ENCODE measurements at places on chromosomes 6 and 20.
A peak's percentile ranks its signal among the peaks of the same experiment; 100 is the strongest.

DNA sequence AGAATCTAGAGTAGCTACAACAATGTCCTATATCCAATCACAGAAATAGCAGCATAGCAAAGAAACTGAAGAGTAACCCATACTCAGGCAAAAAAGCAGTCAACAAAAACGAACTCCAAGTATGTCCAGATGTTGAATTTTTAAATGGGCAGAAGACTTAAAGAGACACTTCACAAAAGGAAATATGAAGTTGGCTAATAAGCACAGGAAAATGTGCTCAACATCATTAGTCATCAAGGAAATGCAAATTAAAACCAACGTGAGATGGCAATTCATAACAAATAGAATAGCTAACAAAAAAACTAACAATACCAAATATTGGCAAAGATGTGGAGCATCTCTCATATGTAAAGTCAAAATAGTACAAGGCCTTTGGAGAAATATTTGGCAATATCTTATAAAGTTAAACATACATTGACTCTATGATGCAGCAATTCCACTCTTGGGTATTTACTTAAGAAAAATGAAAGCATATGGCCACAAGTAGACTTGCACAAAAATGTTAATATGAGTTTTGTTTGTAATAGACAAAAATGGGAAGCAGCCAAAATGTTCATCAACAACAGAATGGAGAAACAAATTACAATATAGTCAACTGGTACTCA is 37.7 kb downstream of the FRK start:
- no peak for DNase-seq

DNA sequence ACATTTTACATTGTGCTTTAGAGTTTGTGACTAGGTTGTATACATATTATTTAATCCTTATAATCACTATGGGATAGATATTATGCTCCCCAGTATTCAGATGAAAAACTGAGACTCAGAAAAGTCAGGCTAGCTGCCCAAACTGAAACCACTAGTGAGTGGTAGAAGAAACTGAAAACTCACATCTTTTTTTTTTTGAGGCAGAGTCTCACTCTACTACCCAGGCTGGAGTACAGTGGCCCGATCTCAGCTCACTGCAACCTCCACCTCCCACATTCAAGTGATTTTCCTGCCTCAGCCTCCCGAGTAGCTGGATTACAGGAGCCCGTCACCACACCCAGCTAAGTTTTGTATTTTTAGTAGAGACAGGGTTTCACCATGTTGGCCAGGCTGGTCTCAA is 22.2 kb downstream of the RNF24 start:
- DNase-seq = no peak

GRCh38 chr20:49986049-49986448 is 3.3 kb downstream of the SNAI1 start:
- DNase-seq = no peak

DNA sequence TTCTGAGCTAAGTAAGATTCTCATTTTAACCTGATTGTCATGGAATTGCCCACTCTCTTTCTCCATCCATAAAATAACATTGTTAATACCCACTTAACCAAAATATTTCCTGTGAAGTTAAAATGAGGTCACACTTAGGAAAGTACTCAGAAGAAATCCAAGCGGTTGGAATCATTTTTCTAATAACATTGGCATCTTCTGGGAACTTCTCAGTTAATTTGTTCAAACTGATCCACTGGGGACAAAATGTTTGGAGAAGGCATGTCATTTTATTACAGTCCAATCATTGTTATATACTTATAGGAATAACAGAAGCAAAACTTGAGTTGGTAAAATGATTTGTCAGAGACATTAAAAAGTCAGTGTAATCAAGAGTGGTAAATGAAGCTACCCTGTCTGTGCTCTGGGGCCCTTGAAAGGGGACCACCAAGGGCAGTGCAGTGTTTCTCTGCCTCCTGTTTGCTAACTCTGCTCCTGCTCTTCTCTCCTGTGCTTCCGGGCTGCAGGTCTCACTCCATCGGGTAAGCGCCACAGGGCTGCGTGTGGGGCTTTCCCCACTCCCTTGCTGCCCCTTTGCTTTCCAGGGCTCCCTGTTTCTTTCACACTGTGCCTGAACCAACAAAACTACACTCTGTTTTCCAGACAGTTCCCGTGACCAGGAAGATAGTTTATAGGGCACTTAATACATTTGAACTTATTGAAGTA is 50.1 kb downstream of the HDDC2 start:
- no peak for DNase-seq

- DNase-seq = no peak
These were observed 22.7 kb downstream of the MCM8 start for GRCh38 chr20:5973172-5973571.

GRCh38 chr20:42281801-42282200 is 663.6 kb upstream of the CHD6 start:
- DNase-seq = no peak

- DNase-seq = no peak
These were observed 164.5 kb downstream of the MOXD1 start for GRCh38 chr6:132236744-132237143.

GRCh38 chr6:105179244-105180065 is at the start of gene POPDC3:
Gene POPDC3, minus strand, starts transcription at chr6:105180014. Its CDS starts 18,105 bp downstream, at chr6:105161909.
- no peak for DNase-seq

- DNase-seq = no peak
These were observed 80.4 kb upstream of the PMEPA1 start for GRCh38 chr20:57790176-57790575.

GRCh38 chr6:28474441-28475219 is 31.3 kb upstream of the ZSCAN23 start:
- DNase-seq = no peak

- no peak for DNase-seq
These were observed 208.1 kb downstream of the TINAG start for GRCh38 chr6:54516321-54516720.

DNA sequence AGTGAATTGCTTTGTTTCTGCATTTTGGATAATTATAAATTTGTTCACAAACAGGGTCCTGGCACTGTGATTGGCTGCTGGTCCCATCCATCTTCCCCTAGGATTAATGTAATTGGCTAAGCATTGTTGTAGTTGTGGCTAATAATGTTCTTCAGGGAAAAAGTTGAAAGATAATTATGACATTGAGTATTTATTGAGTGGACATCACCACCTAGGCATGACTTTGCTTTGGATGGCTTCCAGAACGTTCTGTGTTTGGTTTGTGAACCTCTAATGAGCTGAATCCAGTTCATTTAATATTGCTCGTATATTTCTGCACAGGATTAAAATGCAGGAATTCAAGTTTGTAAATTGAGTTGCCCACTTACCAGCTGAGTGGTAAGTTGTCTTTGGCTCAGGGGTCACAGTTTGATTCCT is 55.1 kb downstream of the ARID1B start:
- no peak for DNase-seq

DNA sequence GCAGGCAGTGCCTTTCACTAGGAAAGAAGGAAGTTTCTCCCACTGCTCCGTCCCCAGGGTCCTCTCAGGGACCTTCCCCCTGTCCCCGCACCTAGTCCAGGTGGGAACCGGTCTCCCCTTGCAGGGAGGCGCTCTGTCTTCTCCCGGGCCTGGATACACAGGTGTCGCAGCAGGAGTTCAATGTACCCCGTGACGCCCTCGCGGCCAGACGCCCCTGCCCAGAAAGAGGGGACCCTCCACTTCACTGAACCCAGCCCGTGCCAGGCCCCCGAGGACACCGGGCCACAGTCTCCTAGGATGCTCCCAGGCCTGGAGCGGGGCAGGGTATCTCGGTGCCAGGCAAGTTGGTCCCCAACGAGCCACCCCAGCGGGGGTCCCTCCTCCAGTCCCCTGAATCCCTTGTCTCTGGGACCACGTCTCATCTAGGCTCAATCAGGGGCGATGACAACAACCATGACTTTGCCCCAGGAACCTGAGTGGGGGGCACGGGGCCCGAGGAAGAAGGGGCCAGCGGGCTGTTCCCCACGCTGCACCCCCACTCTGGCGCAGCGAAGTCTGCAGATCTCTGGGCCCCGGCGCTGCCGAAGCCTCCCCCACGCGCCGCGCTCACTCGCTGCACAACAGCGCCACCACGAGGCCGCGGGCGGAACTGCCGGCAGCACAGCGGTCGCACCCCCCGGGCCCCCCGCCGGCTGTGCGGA is 103.0 kb downstream of the EDN3 start:
- peak; percentile 68 for DNase-seq

- DNase-seq = no peak
These were observed 79.9 kb upstream of the BHLHE23 start for GRCh38 chr20:63086421-63087235.

- no peak for DNase-seq
These were observed 168.2 kb upstream of the RIN2 start for GRCh38 chr20:19589787-19590362.

- DNase-seq = no peak
These were observed 4.7 kb upstream of the ECHDC1 start for GRCh38 chr6:127348028-127348661.

DNA sequence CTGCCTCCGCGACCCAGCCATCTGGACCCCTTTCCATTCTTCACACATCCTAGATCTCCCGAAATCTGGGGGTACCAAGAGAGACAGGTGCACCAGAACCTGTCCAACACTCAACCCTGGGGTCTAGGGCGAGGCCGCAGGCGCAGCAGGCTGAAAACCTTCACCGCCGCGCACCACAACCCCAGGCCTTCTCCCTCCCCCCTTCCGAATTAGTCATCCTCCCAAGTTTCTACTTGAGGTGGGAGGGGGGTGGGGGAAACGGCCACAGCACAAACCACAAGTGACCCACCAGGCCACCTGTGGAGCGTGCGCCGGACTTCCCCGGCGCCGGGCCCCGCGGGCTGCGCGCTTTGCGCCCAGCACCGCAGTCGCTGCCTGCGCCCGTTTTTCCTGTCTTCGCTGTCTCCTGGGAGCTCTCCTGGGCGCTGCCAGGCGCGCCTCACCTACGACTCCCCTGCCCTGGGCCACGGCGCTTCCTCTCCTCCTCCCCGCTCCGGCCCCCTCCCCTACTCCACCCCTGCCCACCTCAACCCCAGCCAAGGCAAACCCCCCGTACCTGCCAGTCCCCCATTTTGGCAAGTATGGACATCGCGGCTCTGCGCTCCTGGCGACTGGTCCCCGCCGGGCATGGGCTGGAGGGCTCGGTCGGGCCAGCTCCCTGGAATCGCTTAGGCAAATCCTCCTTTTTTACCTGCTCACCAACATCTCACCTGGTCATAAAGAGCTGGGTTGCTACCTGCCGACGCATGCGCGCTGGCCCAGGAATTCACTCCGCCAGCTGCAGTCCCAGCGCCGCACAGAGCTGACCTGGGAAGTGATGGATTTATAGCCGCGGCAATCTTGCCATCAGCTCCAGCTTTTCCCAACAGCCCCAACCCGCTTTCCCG is 4.2 kb upstream of the TFAP2A start:
- DNase-seq = no peak

DNA sequence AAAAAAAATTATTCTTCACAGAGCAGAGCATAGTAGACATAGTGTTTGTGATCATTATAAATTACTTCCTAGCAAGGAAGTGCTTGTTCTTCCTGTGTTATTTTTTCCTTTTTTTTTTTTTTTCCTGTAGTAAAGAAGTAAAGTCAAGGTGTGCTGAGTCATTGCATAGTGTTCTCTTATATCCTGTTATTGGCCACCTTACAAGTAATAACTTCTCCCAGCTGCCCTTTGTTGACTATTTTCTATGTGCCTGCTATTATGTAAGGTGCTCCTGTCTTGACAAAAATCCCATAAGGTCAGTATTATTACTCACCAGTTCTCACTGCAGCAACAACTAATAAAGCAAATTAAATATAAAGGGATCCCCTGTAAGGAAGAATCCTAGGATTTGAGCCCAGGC is 195.3 kb downstream of the GJA1 start:
- no peak for DNase-seq

DNA sequence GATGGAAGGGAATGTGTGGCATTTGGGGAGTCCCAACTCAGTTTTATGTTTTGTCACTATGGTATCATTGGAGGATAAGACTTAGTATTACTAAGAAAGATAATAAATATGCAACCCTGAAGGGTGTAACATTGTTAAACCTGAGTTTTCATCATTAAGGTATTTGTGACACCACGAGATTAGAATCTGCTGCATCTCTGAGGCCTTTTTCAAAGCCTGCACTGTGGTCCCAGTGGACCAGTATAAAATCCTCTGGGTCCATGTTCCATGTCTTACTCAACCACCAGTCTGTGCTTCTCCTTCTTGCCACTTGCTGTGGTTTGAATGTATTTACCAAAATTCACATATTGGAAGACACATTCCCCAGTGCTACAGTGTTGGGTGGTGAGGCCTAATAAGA is 130.6 kb downstream of the TBX18 start:
- no peak for DNase-seq

- DNase-seq = no peak
These were observed 55.7 kb downstream of the PHACTR2 start for GRCh38 chr6:143733510-143733909.

GRCh38 chr6:84137989-84138575 is 89.4 kb downstream of the CEP162 start:
- DNase-seq = no peak

GRCh38 chr6:157253699-157254098 is 69.6 kb downstream of the TMEM242 start:
- DNase-seq = no peak

DNA sequence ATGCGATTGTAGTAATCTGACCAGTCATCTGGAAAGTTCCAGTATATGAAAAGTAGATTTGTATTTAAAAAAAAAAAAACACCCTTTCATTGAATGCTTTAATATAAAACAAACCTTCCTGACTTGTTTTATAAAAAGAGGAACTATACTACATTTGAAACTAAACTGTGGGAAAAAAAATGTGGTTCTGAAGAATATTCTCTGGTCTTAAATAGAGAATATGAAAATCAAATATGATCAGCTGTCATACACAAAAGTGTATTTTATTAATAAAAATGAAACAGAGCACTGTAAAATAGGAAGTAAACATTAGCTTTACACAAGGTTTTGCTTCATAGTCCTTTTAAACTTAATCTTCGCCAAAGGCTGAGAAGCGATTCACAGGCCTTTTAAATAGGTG is 25.3 kb upstream of the CD83 start:
- no peak for DNase-seq

DNA sequence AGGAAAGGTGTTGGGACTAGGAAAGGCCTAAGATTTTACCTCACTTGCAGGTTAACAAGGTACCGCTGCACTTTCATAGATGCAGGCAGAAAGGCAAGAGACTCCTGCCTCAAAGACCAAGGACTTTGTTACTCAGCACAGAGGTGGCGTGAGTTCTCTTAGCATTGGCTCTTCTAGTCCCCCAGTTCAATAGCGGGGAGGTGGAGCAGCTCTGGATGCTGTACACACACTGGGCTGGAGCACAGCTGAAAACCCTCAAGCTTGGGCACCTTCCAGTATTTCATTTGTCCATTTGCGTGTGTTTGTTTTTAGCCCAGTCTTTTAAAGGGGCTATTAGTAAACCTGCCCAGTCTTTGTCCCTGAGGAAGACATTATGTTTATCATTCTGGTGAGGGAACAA is 345.2 kb downstream of the FARS2 start:
- no peak for DNase-seq

- DNase-seq = no peak
These were observed 9.3 kb upstream of the ZFP64 start for GRCh38 chr20:52200870-52201269.

DNA sequence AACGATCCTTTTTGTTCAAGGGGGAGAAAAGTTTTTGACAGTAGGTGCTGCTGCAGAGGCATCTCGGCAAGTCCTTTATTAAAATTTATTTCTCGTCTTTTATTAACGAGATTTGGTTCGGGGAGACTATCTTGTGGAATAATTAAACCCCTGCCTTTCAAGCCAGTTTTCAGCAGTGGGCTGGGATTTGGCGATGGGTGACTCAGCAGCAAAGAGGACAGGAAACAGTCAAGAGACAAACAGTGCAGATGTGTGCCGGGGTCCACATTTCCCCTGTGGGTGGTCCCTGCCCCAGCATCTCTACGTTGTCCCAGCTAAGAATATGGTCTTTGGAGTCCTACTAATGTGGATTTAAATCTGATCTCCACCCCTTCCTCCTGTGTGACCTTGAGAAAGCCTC is 282.8 kb downstream of the CDH26 start:
- DNase-seq = no peak
